ENCODE measurements at places on chromosomes 6 and 20. TPM values are rescaled to one million over a fixed set of nuclear protein-coding genes. Genes with fewer than 3 reads are reported as not detected.

DNA sequence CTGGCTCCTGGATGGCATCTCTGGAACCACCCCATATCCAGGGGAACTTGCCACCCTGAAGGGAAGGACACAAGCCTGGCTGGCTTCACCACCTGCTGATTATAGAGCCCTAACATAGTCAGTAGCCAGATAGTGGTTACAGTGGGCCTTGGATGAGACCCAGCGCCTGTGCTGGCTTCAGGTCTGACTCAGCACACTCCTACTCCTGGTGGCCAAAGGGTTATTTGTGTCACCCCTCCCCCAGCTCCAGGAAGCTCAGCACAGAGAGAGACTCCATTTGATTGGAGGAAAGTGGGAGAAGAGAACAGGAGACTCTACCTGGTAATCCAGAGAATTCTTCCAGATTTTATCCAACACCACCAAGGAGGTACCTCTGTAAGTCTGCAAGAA is 12.8 kb downstream of the SNX14 start:
- ATAC-seq = peak; percentile 26

DNA sequence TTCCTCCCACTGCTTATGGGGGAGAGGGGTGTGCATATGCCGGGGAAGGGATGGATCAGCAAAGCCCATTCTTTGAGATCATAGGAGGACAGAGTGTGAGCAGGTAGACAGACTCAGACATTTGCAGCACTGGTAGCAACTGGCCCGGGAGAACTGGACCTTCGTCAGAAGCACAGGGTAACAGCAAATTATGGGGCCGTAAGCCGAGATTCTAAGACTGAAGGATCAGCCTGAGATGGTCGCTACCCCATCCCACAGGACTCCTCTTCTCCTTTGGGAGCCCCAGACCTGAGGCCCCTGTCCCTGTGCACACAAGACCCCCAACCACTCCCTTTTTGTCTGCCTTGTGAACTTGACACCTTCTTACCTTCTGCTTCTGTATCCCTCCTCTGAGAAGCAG is 106.5 kb downstream of the TOX2 start:
- no peak for ATAC-seq

DNA sequence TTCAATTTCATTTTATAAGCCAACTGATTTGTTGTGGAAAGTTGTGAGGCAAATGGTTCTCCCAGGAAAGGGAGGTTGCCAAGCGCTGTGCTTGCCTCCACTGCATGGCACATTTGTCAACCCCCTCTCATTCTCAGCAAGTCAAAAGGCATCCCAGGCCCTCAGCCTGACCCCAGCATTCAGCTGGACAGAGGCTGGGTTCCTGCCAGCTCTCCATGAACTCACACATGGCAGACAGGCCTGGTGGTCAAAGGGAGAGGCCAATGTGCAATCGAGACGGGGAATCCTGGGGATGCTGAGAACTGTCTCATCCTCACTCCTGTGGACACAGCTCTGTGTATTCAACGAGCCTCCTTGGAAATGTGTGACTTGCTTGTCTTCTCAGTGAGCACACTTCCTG is 106.0 kb upstream of the CDH4 start:
- ATAC-seq = no peak

DNA sequence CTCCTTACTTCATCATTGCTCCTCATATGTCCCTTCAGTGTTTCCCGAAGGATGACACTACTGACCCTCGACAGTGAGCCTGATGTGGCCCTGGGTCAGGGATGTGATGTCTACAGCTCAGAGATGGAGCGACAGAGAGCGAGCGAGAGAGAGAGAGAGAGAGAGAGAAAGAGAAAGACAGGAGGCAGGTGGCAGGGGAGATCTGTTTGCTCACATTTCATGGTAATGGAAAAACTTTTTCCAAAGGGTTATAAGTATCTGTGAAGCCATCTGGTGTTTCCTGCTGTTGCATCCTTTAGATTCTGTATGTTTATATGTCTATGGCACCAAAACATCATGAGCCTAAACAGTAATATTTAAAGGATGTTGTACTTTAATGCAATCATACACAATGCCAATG is 77.2 kb downstream of the PPP1R3G start:
- no peak for ATAC-seq

GRCh38 chr20:2820084-2820895 is 4.1 kb downstream of the TMEM239 start:
- no peak for ATAC-seq

DNA sequence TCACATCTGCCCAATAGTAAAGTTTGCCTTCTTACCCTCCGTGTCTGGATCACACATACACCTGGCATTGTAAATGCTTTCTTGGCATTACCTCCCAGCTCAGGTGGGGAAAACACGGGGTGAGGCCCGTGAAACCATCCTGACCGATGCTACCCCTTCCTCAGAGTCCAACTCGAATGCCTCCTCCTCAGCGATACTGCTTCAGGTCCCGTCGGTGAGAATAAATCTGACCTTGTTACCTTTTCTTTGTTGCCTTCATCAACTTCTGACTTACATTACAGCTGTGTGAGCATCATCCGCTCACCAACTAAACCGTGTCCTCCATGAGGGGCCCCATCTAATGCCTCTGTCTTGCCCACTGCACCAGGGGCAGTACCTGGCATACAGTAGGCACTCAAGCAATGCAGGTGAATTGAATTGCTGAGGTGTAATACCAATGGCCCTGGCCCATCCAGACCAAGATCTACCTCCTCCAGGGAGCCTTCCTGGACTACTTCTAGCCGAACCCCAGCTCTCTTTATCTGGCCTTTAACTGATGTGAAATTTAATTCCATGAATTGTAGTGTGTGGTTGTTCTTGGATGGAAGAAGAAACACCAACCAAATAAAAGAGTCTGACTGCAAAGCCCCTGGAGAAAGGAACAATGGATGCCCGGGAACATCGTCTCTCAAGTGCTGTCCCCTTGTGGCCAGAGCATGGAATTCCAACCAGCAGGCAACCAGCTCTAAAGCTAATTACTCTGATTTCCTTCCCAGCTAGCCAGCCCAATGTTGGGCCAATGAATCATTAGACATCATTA is 141.5 kb downstream of the ANKRD60 start:
- ATAC-seq = peak; percentile 62

- ATAC-seq = no peak
These were observed 43.2 kb downstream of the SESN1 start for GRCh38 chr6:109051301-109052017.

- ATAC-seq = no peak
These were observed 124.4 kb upstream of the JARID2 start for GRCh38 chr6:15121443-15121842.

DNA sequence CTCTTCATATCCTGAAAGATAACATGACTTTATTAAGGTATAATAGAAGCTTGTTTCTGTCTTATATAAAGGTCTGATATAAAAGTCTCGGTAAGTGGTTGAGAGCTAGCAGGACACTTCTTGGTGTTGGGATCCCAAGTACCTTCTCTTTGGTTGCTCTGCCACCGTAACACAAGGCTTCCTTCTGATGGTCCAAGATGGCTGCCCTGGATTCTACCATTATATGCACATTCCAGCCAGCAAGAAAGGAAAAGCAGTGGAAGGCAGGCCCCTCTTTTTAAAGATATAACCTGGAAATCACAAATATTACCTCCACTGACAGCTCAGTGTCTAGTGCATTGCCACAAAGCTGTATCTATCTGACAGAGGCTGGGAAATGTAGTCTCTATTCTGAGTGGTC is 75.0 kb downstream of the TSHZ2 start:
- no peak for ATAC-seq

DNA sequence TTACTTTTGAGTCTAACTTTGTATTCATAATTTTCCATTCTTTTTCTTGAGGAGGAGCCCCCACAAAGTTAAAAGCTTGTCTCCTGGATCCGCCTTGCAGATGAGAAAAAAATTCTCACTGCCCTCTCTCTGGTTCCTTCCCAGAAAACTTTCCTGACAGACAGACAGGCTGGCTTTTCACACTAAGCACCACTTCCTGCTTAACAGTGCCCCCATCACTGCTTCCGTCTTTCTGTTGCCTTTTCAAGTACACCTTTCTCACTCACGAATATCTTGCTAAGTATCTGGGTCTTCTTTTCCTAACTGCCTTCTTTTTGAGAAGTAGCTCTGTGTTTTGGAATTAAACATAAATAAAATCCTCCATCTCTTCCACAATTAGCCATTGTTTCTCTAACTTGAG is 19.8 kb upstream of the LMBRD1 start:
- no peak for ATAC-seq

DNA sequence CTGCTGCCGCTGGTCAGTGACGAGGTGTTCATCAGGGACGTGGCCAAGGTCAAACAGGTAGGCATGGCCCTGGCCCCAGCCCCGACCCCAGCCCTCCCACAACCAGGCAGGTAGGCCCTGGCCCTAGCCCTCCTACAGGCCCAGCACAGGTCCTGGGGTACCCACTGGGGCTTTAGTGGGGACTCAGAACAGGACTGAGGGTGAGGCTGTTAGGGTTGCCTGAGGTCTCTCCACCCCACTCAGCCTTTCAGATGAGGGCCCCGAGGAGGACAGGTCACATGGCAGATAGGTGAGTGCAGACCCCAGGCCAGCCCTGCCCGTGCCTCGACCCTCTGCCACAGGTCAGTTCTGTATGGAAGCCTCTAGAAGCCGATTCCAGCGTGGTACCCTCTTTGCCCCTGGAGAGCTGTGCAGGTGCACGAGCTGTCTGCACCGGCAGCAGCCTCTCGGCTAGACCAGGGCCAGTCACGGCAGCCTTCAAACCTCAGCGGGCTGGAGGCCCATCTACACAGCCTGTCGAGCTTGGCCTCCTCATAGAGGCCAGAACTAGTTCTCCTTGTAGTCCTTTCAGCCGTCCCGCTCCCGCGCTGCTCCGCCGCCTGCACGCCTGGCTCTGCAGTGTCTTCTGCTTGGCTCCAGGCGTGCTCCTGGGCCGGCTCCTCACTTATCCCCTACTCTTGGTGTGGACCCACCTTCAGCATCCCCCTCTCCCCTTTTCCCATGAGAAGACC is 35.5 kb downstream of the PYGB start:
- peak; percentile 7 for ATAC-seq

DNA sequence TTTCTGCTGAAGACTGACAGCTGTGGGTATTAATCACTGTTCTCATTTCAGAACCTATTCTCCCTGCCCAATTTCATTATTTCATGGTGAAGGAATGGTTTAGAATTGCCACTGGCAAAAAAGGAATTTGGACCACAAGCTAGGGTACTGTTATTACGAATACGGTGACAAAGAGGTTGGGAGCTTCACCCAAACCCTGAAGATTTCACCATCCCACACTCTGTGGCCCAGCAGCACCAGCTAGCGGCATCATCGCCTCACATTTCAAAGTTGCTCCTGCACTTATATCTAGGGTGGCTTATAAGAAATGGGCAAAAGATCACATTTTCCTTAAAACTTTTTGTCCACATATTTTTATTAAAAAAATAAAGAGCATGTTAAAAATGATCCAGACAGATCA is 236.1 kb downstream of the SYNDIG1 start:
- no peak for ATAC-seq

DNA sequence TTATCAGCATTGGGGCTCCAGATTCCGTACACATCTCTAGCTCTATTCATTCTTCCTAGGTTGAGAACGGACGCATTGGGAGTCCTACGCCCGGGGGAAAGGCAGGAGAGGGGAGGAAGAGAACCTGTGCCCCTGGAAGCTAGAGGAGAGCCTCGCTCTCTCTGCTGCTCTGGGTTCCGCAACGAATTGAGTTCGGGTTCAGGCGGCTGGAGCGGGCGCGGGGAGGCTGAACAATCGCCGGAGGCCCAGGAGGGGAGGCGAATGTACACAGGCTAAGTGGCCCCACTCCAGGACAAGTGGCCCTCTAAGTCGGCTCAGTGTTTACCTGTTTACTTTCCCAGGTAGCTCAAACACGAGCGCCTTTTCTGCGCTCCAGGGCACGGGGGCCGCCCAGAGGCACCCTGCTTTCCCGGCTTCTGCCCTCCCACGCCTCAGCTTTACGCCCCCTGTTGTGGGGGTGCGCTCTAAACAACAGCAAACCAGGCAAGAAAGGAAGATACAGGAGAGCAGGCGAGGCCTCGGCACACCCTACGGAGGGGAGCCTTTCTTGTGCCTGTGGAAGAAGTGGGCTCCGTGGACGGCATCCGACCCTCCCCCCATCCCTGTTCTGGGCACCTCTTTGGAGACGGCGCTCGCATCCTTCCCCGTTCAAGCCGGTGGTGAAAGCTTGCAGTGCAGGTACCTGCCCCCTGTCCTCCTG is 4.6 kb upstream of the NKX2-2 start:
- ATAC-seq = no peak

- ATAC-seq = no peak
These were observed 128.1 kb downstream of the ISM1 start for GRCh38 chr20:13349235-13349604.

Gene C6orf15
- not detected for total RNA-seq

Gene NOTCH4
- total RNA-seq = 2.7 TPM

Gene PCK1
- 0.64 TPM for total RNA-seq

Gene STMN3
- 4.6 TPM for total RNA-seq

Gene KCNB1
- total RNA-seq = 0.52 TPM

Gene CCN5
- total RNA-seq = 1.9 TPM

Gene ZFP57
- 2.1 TPM for total RNA-seq

Gene FKBP1C
- total RNA-seq = not detected

Gene FAM217A
- not detected for total RNA-seq

Gene NKX2-4
- not detected for total RNA-seq

Gene TMEM244
- not detected for total RNA-seq

Gene ATP6V1G2
- total RNA-seq = not detected

Gene CST7
- total RNA-seq = 0.32 TPM

Gene TSPO2
- total RNA-seq = not detected

Gene COL12A1
- 9.4 TPM for total RNA-seq

Gene FHL5
- 1.8 TPM for total RNA-seq

Gene DNAH8
- 0.04 TPM for total RNA-seq
